Placental pericyte (primary cell): ENCODE measurements at places on chromosomes 12 and 14. TPM values are rescaled to one million over a fixed set of nuclear protein-coding genes. Genes with fewer than 3 reads are reported as not detected.

The GALNT6 gene
- total RNA-seq = 10.5 and 108 TPM in 2 replicates

The FBLN5 gene
- total RNA-seq = 38.9 and 61.1 TPM in 2 replicates

The HAL gene
- total RNA-seq = not detected in 2 replicates

The PTGDR gene
- under 0.01 and 2.0 TPM in 2 replicates for total RNA-seq

The SMOC1 gene
- total RNA-seq = not detected in 2 replicates

The PIK3C2G gene
- total RNA-seq = not detected in 2 replicates

The FAM186B gene
- 0.14 and 0.44 TPM in 2 replicates for total RNA-seq

The KCNH5 gene
- 0.14 TPM in 1 of 2 replicates, not detected in the other for total RNA-seq

The FAM90A1 gene
- total RNA-seq = under 0.01 and 0.14 TPM in 2 replicates

The NGB gene
- not detected in 2 replicates for total RNA-seq

The GPR65 gene
- under 0.01 and 0.14 TPM in 2 replicates for total RNA-seq

The CLSTN3 gene
- total RNA-seq = 6.4 and 12.9 TPM in 2 replicates

The ALDH2 gene
- total RNA-seq = 17.8 and 98.5 TPM in 2 replicates

The SIRT4 gene
- total RNA-seq = 0.66 and 0.86 TPM in 2 replicates

The GPRC5D gene
- not detected in 2 replicates for total RNA-seq

The VRTN gene
- not detected in 2 replicates for total RNA-seq

The TAS2R14 gene
- total RNA-seq = 3.3 and 4.4 TPM in 2 replicates

The PHETA1 gene
- 5.9 and 12.2 TPM in 2 replicates for total RNA-seq

The PIWIL1 gene
- total RNA-seq = not detected in 2 replicates

The BCL2L2 gene
- 18.4 and 21.6 TPM in 2 replicates for total RNA-seq

The ENDOU gene
- under 0.01 TPM in 1 of 2 replicates, not detected in the other for total RNA-seq

The KRT83 gene
- total RNA-seq = not detected in 2 replicates

The TAS2R31 gene
- 7.3 and 7.7 TPM in 2 replicates for total RNA-seq
